ENCODE measurements at places on chromosomes 1 and 21.

- no peak for DNase-seq
Observed at GRCh38 chr1:24369199-24369598, 44.4 kb downstream of the STPG1 start.

GRCh38 chr1:43653893-43654292 is 3.9 kb downstream of the KDM4A start:
- DNase-seq, result no peak

DNA sequence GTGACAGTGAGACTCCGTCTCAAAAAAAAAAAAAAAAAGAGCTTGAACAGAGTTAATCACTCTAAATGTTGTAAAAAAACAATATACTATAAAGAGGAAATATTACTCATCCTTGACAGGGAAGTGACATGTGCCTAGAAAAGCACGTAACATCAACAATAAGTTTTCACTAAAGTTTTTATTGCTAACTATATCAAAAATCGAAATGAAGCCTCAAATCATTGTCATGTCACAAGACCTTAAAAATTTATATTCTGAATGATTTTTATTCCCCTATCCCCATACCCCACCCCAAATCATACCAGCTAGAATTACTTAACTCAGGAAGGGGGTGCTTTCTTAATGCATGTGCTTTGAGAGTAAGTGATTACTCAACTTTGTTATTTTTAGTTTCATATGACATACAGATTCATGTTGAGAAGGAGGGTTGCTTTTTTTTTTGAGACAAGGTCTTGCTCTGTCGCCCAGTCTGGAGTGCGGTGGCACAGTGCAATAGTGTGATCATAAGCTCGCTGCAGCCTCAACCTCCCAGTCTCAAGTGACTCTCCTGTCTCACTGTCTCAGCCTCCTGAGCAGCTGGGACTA is 53.6 kb upstream of the MUTYH start:
- no peak for DNase-seq

DNA sequence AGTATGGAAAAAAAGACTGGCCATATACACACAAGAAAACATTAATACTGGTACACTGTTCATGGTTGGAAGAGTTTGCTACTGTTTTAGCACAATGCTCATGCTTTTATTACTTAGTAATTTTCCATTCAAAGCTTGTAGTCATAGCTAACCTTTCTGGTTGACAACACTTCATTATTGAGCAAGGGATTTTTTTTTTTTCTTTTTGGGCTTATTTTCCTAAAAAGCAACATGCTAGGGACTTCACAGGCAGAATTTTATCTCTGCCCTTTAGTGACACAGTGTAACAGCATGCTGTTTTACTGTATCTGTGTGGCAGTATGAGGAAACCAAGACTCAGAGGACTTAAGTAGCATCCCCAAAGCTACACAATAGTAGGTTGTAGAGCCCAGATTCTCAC is 58.5 kb downstream of the FGGY start:
- no peak for DNase-seq

DNA sequence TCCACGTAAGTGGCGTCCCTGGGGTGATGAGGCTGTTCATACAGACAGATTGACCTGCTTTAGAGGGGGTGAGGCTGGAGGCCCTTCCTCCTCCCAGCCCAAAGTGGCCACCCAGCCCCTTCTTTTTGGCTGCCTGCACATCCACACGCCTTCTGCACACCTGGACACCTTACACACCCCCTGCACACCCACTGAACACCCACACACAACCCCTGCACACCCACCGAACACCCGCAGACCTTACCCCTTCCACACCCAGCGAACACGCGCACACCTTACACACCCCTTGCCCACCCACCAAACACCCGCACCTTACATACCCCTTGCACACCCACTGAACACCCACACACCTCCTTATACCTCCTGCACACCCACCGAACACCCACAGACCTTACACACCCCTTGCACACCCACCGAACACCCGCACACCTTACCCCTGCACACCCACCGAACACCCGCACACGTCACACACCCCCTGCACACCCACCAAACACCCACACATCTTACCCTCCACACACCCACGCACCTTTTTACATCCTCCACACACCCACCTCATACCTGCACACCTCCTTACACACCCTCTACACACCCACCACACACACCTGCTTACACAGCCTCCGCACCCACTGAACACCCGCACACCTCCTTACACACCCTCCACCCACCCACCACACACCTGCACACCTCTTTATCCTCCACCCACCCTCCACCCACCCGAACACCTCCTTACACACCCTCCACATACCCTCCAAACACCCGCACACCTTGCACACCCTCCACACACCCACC is 37.7 kb downstream of the COQ8A start:
- DNase-seq, result no peak

DNA sequence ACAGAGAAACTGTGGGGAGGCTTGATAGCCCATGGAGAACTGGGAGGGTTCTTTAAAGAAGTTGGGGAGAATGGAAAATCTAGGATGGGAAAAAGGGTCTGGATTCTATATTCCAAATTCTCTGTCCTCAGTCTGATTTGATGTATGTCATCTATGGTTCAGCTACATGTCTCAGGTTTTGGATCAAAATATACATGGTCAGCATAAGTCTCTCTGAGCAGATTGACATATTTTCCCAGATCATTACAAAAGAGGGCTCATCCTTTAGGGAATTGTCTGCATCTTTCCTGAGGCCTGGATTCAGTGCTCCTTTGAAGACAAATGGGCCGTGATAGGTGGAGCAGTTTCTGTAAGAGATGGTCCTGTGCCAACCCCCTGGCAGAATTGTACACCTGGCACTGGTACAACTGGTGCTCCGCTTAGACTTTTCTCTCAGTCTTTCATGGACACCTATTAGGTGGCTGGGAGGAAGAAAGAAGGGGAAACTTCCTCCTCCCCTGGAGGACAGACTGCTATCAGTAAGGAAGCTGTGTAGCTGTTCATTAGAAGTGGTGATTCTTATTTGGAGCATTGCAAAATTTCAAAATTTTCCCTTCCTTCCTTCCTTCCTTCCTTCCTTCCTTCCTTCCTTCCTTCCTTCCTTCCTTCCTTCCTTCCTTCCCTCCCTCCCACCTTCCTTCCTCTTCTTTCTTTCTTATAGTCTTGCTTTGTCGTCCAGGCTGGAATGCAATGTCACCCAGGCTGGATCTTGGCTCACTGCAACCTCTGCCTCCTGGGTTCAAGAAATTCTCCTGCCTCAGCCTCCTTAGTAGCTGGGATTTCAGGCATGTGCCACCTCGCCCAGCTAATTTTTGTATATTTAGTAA is 26.1 kb upstream of the RGL1 start:
- no peak for DNase-seq

- DNase-seq, result no peak
Observed at GRCh38 chr1:115277276-115277675, 60.8 kb downstream of the NGF start.

DNA sequence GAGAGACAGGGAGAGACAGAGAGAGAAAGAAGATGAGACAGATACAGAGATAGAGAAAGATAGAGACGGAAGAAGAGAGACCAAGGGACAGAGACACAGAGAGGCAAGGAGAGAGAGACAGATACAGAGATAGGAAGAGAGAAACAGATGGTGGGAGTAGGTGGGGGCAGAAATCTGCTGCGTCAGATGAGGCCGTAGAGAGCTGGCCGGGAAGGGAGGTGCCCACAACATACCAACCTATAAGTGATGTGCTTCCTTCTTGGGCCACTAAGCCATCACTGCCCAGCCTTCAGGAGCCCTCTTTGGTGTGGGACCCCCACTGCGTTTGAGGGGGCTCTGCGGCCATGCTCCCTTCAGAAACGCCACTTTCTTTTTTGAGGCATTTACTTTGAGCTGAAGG is 307.6 kb upstream of the VAMP3 start:
- DNase-seq, result no peak

DNA sequence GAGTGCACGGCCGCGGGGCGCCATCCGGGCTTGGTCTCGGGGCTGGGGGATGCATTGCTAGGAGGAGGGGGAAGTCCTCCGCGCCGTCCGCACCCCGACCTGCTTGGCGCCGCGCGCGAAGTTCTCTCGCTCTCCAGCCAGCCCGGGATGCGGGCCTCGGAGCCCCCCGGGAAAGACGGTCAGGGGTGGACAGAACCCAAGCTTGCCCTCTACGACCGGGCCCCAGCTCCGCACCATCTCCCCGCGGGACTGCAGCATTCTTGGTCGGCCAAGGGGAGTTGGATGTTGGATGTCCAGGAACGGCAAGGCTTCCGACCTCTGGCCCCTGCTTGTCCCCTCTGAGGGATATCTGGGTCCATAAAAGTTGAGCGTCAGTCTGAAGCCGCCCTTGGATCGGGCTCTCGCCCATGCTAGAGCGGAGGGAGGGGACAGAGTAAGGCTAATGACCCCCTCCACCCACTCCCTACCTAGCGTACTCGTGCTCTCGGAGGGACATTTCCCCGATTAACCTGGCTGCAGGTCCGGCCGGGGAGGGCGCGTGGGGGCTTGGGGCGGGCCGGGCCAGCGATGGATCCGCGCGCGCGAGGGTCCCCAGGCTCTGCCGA is 522 bp downstream of the DISP3 start:
- no peak for DNase-seq

DNA sequence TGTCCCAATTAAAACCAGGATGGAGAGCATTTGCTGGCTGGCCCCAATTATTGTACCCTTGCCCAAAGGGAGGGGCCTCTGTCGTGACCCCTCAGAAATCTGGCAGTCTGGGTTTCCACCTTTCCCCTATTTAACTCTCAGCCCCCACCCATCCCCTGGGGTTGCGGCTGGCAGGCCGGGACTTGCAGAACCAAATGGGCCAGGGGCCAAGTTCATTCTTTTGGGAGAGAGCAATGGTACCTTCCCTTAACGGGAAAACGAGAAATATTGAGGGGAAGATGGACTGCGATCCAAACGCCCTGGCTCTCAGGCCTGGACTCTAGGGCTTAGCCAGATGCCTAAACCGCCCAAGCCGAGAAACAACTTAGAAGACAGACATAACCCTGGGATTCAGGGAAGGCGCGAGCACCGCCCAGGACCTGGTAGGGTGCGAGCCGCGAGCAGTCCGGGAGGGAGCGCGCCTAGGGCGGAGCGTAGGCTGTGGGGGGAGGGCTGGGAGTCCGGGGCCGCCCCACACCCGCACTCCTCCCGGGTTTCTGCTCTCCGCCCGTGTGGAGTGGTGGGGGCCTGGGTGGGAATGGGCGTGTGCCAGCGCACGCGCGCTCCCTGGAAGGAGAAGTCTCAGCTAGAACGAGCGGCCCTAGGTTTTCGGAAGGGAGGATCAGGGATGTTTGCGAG is at the start of gene SLC27A3:
SLC27A3 (plus strand) TSS at position 628 of the 678 bp plus-strand sequence. CDS start 91 bp downstream, outside the sequence.
- no peak for DNase-seq

GRCh38 chr1:184624051-184624450 is 130.6 kb downstream of the EDEM3 start:
- DNase-seq, result no peak

DNA sequence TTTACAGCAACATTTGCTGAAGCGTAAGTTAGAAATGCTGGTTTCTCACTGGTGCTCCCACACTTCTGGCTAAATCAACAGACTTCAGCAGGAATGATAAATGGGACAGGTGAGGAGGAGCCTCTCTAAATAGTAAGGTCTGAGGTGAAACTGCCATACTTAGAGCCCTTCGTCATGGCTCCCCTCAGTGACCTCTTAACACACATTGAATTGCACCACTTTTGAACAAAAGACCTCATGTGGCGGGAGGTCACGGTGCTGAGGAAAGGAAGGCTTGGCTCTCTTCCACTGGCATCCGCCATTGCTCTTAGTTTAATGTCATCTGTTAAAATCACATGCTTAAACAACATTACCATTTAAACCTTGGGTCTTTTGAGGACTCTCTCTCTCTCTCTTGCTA is 3.4 kb downstream of the MAP3K7CL start:
- no peak for DNase-seq

DNA sequence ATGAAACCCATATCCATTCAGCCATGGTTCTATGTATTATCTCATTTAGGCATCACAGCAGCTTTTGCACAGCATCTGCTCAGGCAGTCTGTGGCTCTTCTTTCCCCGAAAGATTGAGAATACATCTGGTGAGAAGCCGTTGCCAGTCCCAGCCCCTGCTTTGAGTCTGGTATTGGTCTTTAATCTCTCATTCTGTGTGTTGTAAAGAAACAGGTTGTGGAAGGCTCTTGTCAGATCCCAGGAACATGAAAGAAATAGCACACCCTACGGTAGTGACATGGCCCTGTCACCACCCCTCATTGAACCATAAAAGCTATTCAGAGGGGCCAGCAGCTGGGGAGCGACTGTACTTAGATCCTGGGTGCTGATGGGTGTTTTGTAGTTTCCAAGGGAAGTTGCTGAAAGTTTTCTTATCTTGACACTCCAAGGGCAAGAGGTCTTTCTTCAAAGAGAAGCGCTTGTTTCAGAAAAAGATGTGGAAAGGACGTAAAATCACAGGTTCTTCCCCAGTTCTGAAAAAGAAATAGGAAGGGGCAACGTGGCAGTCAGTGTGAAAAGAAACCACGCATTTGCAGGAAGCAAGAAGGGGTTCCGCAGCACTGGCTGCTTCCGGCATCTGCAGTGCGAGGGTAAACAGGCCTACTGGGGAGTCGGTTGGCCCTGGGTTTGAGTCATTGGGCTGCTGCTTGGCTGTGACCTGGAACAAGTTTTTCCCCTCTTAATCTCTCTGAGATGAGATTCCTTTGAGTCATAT is 145.0 kb downstream of the DHRS3 start:
- no peak for DNase-seq

DNA sequence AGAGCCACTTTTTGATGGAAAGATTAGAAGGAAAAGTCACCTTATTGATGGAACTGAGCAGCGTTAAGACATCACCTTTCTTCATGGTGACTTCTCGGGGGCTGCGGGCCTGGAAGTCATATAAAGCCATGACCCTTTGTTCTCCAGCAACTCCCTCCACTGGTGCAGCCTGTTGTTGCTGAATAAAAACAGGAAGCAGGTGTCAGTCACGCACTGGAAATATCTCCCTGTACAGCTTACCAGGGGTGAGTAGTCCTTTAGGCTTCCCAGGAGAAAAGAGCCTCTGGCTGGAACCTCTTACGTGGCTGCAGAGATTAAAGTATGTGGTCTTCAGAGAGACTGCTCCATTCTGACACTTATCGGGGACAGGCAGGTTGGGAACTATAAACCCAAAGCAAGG is 31.9 kb downstream of the SPTA1 start:
- DNase-seq, result no peak

DNA sequence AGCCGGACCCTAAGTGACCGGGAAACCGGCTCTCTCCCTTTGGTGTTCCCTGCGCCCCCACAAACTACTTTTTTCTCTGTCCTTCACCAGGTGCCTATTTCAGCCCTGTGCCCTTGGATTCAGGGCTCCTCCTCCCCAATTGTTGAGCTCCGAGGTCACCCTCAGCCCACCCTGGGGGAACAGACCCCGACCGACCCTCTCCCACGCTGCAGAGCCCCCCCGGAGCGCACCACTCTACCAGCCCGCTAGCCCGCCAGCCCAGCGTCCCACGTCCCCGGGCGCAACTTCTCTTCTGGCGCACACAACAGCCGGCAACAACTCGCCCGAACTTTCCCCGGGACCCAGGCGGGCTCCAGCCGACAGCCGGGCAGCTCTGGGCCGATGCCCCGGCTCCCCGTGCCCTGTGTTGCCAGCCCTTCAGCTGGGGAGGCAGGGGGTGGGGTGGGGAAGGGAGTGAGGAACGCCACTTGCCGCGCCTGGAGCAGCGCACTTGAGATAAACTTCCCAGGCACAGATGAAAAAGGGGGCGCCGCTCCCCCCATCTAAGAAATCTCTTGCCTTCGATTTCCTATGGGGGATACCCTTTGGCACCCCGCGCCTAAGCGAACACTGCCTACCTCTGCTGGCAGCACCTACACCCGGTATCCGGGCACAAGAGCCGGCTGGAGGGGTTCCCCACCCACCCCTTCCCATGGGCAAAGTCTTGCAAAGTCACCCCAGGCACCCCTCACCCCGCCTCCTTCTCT is 997 bp downstream of the CASZ1 start:
- DNase-seq, result no peak

GRCh38 chr1:91026320-91026719 is 4.5 kb upstream of the ZNF644 start:
- no peak for DNase-seq

- no peak for DNase-seq
Observed at GRCh38 chr1:7468248-7468647, 302.8 kb upstream of the VAMP3 start.
